CD4-positive, CD25-positive, alpha-beta regulatory T cell (primary cell): ENCODE measurements at places on chromosomes 2 and 18.

- DNase-seq = no peak
Measured at GRCh38 chr2:143946436-143947391, 573.2 kb downstream of the ZEB2 start.

DNA sequence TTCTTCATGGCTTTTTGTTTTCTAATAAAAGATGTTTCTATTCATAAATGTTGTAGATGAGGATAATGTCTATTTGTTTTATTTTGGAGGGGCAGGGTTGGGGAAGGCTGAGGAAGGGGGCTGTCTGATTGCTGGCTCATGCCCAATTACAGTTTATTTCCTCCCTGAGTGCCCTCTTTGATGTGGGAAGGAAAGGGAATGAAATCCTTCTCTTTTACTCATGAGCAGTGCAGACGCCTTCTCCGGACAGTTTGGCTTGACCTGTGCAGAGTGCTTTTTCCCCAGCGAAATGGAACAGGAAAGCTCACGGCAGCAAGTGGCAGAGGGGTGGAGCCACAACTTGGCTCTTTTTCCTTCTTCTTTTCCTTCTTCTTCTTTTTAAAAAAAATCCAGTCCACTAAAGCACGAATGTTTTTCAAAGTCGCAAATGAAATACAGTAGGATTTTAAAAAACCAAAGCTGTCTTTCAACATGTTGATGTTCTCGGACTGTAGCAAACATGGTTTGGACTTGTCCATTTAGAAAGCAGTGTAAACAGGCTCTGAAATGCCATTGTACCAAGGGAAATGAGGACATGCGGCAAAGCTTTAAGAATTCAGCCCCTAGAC, 34.5 kb downstream of the RAB31 start:
- DNase-seq = no peak

DNA sequence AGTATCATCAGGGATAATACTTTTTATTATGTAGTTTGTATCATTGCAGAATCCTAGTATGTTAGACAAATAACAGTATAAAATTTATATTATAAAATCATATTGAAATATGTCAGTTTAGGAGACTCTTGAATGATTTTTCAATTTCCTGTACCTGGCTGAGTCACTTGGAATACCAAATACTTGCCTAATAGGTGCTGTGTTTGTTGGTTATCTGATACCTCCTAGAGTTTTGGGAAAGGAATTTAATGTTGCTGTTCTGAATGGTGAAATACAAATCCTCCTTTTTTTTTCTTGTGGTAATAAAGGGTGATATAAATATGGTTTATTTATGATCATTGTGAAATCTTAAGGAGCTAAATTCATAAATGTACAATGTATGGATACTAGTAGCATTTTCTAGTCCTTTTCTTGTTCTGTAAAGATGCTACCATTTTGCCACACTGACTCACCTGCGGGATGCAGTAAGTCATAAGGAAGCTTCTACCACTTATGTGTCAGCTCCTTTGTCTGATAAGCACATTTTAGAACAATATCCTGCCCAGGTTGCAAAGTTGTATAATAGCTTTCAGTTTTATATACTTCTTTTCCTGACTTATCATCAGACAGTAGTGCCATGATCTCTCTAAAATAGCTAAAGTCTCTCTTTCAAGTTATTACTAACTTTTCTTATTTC, 465.5 kb downstream of the XIRP2 start:
- no peak for DNase-seq

DNA sequence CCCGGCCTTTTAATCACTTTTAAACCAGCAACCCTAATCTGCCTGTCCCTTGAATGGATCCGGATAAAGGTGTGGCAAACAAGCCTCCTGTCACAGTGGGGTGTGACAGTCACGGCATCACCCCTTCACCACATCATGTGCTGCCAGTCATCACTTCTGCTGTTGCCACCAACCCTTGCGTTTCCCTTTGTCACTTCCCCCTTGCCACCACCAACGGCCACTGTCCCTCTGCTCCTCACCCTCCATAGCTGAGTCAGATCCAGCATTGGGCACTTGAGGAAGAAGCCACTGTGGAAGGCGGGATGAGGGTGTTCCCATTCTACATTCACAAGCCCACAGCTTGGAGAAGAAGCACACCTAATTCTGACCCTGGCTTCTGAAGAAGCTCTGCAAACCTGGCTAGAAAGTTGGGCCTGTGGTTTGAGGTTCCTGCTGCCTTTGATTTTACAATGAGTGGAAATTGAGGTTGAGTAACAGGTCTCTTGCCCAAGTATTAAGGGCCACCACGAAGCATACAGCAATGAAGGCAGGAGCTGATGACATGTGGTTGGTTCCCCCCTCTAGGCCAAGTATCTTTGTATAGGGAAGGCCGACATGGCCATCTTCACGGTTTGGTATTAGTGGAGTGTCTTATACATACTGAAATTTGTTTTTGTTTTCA, 22.9 kb upstream of the DARS1 start:
- DNase-seq = peak; percentile 13

DNA sequence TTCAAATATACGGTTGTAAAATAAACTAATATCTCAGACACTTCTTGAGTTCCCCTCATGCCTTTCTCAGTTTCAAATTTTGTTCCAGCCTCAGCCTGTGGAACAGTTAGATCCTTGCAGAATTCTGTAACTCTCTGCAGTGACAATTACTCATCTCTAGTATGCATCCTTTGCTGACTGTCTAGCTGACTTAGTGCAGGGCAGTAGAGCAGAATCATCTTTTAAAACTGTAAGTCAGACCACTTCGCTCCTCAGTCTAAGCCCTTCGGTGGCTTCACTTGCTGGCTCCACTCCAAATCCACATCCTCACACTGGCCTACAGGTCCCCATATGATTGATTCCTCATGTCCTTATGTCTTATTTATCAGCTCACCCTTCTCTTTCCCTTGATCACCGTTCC, 164.1 kb upstream of the ZSWIM2 start:
- no peak for DNase-seq

DNA sequence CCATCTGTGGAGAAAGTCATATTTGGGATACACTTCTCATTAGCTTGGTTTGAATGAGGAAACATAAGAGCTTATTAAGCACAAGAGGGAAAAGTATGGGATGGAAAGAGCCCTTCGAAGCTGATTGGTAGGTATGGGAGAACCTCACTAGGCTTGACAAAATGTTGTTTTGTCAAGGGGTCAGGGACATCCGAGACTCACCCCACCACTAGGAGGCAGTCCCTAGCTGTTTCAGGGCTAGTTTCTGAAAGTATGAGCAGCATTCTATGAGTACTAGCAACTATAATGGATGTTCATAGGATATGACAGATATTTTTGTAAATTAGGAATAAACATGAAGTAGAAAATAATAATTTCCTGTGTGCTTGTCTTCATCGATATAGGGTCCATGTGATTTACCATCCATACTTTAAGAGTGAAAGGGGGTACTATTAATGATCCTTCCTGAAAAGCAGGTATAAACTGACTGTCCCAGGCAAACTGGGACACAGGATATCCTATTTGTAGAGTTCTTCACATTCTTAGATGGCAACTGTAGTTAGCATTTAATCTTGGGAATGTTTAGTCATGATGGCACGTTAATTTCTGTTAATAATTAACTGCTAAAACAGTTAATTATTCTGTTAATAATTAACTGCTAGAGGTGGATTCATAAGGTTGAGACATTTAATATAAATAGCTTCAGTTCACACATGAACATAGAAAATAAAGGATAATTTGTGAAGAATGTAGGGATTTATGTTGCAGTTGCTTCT, 28.4 kb downstream of the OTX1 start:
- peak; percentile 10 for DNase-seq

- no peak for DNase-seq
Measured at GRCh38 chr2:45450634-45451033, 160.4 kb downstream of the SRBD1 start.

- peak; percentile 56 for DNase-seq
Measured at GRCh38 chr2:237691029-237691907, 63.9 kb downstream of the LRRFIP1 start.

DNA sequence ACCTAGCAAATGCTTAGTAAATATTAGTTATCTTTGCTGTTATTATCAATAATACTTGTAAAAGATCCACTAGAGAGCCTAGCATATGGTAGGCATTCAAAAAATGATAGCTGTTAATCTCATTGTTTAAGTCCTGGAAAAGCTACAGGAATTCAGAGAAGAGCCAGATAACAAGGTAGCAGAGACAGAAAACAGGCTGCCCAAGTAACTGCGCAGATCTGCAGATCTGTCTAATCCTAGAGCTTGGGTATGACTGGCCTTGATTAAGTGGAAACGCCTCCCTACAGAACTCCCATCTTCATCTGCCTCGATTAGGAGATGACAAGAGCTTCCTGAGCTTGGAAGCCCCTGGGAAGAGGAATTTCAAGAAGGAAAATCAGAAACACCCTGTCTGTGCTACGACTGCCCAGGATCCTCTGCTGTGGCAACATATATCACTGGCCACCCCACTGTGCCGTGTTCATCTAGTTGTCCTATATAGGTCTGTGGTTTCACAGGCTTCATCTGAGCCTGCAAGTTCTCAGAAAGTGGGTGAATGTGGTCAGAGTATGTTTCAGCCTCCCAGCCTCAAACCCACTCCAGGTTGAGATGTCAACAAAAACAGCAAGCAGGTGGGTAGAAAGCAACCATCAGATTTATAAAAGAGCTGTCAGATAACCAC, 151.5 kb upstream of the PKDCC start:
- DNase-seq = peak; percentile 5

GRCh38 chr18:64240316-64240715, 91.4 kb upstream of the LINC00305 start:
- no peak for DNase-seq

DNA sequence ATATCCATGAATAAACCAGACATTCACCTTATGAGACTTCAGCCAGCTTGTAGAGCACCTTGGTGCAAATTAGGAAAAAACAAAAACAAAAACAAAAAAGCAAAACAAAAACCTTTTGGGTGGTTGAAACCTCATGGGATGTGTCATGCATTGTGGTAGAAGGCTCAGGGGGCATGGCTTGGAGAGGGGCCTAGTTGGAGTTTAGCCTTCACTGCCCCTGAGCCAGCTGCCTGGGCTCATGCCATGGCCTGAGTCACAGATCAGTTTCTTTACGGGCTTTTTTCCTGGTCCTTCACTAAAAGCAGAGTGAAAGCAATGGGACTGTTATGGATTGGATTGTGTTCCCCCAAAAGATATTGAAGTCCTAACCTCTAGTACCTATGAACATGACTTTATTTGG, 22.0 kb upstream of the DAPL1 start:
- DNase-seq = no peak

- no peak for DNase-seq
Measured at GRCh38 chr2:235896061-235896460, 272.1 kb downstream of the GBX2 start.

- no peak for DNase-seq
Measured at GRCh38 chr18:64365106-64365505, 216.2 kb upstream of the LINC00305 start.

GRCh38 chr2:11393711-11394236, 49.3 kb upstream of the ROCK2 start:
- no peak for DNase-seq

GRCh38 chr2:226320076-226320948, 479.3 kb downstream of the IRS1 start:
- no peak for DNase-seq

DNA sequence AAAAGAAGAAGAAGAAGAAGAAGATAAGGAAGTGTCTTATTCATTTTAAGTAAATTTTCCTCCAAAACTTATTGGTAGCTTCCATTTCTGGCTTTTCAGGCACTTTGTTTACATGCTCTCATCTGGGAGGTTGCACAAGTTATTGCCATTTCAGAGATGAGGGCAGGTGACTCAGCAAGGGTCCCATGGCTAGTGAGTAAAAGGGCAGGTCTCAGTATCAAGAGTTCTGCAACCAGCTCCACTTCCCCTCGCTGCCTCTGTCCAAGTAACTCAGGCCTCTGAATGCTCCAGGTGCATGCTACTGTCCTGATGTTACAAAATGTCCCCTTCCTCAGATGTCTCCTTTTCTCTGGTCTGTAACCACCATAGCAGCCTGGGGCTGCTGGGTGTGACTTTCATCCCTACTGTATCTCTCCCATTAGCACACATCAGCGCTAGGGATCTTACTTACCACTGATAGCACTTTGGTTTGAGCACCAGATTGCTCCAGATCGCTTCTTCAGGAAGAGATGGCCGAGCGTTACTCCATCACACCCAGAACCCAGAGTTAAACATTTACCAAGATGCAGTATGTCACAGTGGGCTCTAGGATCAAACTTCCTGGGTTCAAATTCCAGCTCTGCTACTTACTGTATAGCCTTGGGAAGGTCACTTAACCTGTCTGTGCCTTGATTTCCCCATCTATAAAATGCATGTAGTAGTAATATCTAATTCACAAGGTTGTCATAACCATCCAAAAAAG, 57.4 kb upstream of the LAPTM4A start:
- DNase-seq = no peak

DNA sequence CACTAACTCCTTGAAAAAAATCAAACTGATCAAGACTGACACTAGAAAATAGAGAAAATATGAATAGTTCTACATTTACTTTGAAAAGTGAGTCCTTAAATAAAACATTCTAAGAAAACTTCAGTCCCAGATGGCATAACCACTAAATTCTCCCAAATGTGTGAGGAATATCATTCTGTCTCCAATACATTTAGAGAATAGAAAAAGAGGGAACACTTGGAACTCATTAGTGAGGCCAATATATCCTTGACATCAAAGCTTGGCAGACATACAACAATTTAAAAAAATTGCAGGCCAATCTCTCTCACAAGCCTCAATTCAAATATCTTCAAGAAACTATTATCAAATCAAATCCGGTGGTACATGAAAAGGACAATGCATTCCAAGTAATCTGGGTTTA, 79.3 kb upstream of the TMEM247 start:
- no peak for DNase-seq

GRCh38 chr2:42941633-42942176, 149.3 kb upstream of the HAAO start:
- no peak for DNase-seq

DNA sequence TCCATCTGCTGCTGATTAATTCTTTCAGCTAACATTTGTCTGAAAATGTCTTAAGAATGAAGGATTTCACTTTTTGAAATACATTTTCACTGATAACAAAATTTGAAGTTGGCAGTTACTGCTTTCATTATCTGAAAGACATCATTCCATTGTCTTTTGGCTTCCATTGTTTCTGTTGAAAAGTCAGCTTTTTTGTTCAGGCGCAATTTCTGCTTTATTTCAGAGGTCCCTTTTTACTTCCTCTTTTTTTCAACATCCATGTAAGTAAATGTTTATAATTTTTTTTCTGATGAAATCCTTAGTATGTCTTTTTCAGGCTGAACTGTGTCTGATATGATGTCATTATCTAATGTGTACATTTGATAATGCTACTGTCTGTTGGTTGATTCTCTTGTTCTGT, 184.2 kb downstream of the RND3 start:
- no peak for DNase-seq

- no peak for DNase-seq
Measured at GRCh38 chr2:26610504-26611335, 30.4 kb downstream of the CIB4 start.

DNA sequence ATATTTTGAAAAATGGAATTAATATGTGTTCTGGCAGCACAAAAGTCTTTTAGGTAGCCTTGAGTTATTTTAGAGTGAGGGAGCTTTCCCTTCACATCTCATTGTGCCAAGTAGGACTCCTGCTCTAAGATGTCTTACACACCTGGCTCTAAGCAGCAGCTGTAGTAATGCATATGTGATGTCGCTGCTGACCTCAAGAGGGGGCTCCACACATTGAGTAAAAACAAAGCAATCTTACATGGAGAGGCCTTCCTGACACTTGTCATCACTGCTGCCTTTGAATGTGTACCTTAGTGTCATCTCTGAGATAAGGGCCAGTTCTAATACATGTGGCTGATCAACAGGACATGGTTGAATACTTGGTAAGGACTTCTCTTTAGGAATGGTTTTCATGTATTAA, 75.8 kb downstream of the ACTR3 start:
- peak; percentile 17 for DNase-seq
